ENCODE measurements at places on chromosomes 11 and 22.

GRCh38 chr11:130168105-130168504 lies 8.5 kb downstream of the ST14 start:
- no peak for DNase-seq

GRCh38 chr11:83970061-83970671 lies 684.0 kb upstream of the CCDC90B start:
- no peak for DNase-seq

DNA sequence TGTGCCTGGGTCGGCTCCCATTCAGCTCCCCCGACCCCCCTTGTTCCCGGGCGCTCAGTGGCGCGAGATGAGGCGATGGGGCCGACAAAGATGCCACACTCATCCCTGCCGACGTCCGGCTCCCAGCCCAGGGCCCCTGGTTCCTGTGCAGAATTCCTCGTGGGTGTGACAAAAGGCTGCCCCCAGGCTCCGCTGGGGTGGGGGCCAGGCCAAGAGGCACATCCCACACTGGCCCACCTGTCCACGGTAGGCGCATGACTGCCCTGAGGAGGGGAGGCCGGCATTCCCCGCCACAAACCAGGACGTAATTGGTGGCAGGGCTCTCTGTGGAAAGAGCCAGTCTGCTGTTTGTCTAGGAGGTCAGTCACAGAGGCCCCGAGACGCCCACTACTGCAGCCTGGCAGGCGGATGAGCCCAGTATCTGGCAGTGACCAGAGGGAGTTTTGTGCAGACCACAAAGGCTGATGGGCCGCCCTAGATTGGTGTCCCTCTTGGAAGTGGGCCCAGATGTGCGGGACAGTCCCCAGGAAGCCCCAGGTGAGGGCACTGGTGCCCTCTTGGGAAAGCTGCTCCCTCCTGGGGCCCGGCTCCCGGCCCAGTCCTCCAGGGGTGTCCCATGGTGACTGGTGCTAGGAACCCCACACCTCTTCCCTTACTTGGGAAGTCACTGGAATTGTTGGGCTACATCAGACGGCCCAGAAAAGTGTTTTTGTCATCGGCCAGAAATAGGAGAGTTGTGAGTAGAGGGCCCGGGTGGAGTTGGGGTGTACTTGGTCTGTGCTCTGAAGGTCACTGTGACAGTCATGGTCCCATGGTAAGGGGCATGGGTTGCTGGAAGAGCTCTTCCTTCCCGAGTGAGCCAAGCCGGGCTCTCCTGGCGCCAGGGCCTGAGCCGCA lies 5.8 kb downstream of the CCND1 start:
- DNase-seq = no peak

- no peak for DNase-seq
Measured at GRCh38 chr11:34523053-34523452, 9.5 kb upstream of the ELF5 start.

- DNase-seq = no peak
Measured at GRCh38 chr11:78691215-78691614, 116.6 kb upstream of the NARS2 start.

DNA sequence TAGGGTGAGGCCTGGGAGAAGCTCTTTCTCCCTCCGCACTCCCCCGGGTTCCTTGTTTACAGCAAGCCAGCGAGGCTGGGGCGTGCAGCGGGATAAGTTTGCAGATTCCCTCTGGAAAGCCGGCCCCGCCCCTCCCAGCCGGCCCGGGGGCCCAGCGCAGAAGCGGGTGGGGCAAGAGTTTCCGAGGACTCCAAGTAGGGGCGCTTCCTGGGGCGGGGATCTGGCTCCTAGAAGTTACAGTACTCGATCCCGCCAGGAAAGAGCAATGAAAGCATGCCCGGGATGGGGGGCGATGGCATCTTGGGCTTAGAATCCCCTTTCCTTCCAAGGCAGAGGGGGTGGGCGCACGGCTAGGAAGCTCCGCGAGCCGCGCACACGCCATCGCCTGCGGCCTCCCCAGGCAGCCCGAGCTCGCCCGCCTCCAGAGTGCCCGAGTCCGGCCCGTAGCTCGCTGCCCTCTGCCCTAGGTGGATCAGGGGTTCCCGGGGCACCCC lies 385 bp downstream of the TST start:
- no peak for DNase-seq

DNA sequence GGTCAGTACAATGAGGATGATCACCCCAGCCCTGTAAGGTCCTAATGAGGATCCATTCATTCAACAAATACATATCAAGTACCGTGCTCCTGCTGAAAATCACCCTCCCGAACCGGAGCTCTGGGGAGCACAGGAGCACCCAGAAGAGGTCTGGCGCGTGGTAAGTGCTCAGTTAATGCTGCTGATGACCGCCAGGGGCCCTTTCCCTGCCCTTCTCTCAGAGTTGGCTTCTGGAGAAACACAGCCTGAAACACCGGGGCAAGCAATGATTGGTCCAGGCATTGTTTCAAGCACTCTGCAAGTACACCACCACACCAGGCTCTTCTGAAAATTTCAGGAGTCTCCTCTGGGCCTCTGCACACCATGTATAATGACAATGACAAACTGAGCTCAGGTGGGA lies 3.8 kb upstream of the CCDC86 start:
- no peak for DNase-seq
